ENCODE measurements at places on chromosomes 16 and 17.

DNA sequence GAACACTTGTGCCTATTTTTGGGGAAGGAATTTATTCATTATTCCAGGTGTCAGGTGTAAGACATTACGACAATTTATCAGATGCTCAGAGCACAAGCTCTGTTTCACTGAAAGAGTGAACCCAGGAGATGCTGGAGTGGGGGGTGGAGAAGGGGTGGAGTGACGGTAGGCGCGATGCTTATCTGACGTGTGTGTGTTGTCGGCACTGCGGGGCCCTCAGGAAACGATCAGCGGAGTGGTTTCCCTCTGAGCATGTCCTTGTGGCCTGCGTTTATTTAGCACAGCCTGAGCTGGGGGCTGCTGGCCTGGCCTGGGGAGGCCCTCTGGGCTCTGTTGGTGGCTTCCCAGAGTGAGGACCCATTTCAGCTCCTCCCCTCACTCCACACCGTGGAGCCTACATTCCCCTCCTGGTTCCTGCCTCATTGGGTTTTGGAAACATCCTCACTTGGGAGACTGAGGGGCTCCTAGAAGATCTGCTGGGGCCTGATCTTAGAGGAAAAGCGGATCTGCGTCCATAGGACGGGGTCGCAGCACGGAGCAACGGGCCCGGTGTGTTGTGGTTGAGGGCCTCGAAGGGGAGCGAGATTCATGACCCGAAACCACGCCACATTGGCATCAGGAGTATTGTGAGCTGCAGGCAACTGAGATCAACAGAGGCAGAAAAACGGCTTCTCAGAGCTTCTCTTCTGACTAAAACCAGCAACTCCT lies 19.0 kb upstream of the GNG13 start:
- DNase-seq = no peak

- no peak for DNase-seq
These were observed 55.1 kb upstream of the CORO6 start for GRCh38 chr17:29677824-29678223.

GRCh38 chr16:54270711-54271110 lies 15.9 kb downstream of the IRX3 start:
- no peak for DNase-seq

GRCh38 chr17:70013911-70014310 lies 61.1 kb upstream of the KCNJ16 start:
- DNase-seq = no peak

DNA sequence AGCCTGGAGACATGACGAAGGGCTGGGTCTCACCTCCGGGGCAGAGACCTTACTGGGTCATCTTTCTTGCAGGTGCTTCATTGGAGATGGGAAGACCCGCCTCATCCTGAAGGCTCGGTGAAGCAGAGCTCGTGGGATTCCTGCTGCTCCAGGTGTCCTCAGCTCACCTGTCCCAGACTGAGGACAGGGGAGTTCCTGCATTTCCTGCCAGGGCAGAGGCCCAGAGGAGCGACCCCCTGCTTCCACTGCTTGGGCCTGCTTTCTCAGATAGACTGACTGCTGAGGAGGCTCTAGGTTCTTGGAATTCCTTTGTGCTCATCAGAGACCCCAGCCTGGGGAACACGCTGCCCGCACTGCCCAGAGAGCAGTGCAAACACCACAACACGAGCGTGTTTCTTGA lies 11.6 kb downstream of the AQP8 start:
- no peak for DNase-seq

- DNase-seq = peak; percentile 85
These were observed 19.6 kb downstream of the AKAP1 start for GRCh38 chr17:57104461-57105175.

DNA sequence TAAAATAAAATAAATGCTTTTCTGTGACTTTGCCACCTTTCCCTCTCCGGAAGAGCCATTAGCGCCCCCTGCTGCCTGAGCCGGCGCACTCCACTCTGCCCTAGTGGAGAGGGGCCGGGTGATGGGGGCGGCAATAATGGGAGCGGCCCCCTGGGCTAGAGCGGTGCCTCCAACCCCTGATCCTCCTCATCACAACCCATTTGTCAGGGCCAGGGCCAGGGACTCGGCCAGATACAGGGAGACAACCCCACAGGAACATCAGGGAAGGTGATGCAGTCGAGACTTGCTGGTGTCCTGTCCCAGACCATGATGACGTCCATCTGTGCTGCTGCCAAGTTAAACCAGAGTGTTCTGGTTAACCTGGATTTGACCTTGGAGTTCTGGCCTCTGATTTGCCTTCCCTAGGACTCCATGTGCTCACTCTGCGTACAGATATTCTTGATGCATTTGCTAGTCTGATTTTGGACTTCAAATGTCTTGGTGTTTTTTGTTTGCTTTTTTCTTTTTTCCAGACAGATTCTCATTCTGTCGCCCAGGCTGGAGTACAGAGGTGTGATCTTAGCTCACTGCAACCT lies 46.1 kb upstream of the BPTF start:
- DNase-seq = peak; percentile 45

DNA sequence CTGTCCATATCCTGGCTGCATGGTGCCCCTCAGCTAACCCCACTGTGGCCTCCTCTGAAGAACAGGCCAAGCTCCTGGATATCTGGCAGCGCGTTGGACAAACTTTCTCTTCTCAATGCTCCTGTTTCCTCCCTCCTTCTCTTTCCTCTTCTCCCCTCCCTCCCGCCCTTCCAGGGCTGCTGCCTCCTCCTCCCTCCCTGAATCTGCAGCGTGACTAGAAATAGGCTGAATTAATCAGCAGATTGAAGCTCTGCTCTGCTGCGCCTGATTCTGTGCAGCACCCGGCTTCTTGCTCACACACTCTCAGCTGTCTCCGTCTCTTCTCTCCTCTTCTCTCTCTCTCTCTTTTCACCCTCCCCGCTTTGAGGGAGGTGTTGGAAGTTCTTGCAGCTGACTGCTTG lies 19.8 kb downstream of the TMEM94 start:
- no peak for DNase-seq

- no peak for DNase-seq
These were observed 228.8 kb downstream of the C16orf78 start for GRCh38 chr16:49602201-49602975.

Data from EL (cell line).